ENCODE measurements at places on chromosomes 13 and 19.

- DNase-seq, result no peak
Observed at GRCh38 chr13:96415831-96416385, 326.0 kb downstream of the HS6ST3 start.

- DNase-seq, result no peak
Observed at GRCh38 chr19:13160557-13160956, 10.3 kb downstream of the IER2 start.

GRCh38 chr19:42596391-42597072 lies 1.8 kb upstream of the CEACAM8 start:
- no peak for DNase-seq

GRCh38 chr13:76971215-76971614 lies 20.7 kb upstream of the CLN5 start:
- DNase-seq, result no peak

GRCh38 chr13:37868691-37869505 lies 674 bp downstream of the TRPC4 start:
- no peak for DNase-seq

GRCh38 chr19:884420-885211 lies 8.4 kb downstream of the MED16 start:
- no peak for DNase-seq

- no peak for DNase-seq
Observed at GRCh38 chr19:41546386-41546789, 29.6 kb upstream of the CEACAM21 start.

DNA sequence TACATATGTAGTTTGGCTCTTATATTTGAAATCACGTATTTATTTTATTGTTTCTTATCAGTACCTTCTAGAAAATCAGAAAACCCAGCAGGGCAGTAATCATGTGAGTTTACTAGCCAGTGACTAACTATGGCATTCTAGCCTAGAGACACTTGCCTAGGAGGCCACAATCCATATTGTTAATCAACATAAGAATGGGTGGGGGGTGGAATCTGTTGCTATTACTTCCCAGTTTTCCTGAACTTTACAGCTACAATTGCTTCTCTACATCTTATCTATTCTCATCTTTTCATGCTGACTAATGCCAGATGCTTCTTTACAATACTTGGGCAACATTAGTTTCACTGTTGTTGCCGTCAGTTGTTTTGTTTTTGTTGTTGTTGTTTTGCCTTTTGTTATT lies 18.7 kb upstream of the ATXN8OS start:
- no peak for DNase-seq

GRCh38 chr19:39497996-39498797 lies 550 bp upstream of the DLL3 start:
- peak; percentile 72 for DNase-seq

- peak; percentile 13 for DNase-seq
Observed at GRCh38 chr19:58059003-58059670, at the start of gene ZNF135. TSS of gene ZNF135 (plus strand) at chr19:58059282. CDS start at chr19:58060003, 721 bp downstream.

GRCh38 chr19:12064590-12065538 lies at the start of gene ZNF844:
TSS of gene ZNF844 (plus strand) at chr19:12064731. CDS start at chr19:12064874, 143 bp downstream.
- DNase-seq, result peak; percentile 90

DNA sequence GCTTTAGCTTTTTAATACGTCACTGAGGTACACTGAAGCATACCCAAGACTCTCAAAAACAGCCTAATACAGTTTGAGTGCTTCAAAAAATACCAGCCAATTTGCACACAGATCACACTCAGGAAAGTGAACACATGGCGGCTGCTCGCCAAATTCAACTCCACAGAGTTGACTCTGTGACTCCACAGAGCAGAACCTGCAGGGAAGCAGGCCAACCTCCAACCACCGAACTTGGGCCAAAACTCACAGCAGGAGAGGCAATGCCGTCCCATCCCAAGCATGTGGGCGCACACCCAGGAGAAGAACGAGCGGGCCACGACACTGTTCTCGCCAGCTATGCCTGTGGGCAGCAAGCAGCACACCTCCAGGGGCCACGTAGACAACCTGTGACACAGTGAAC lies 21.1 kb downstream of the ELL start:
- no peak for DNase-seq

GRCh38 chr19:18098891-18099622 lies 1.5 kb downstream of the MAST3 start:
- DNase-seq, result no peak

DNA sequence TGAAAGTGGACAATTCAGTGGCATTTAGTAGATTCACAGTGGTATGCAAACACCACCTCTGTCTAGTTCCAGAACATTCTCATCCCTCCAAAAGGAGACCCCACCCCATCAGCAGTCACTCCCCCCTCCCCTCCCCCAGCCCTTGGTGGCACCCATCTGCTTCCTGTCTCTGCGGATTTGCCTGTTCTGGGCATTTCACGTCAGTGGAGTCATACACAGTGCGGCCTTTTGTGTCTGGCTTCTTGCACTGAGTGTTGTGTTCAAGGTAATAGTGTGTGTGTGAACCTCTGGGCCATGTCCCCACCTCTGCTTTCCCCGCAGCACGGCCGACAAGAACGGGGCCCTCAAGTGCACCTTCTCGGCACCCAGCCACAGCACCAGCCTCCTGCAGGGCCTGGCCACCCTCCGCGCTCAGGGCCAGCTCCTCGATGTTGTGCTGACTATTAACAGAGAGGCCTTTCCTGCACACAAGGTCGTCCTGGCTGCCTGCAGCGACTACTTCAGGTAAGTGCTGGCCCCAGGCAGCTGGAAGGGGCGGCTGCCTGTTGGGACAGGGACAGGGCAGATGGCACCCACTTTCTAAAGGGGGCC lies 19.4 kb upstream of the CRTC1 start:
- peak; percentile 9 for DNase-seq

GRCh38 chr19:7552781-7553180 lies 17.3 kb downstream of the PNPLA6 start:
- no peak for DNase-seq

- DNase-seq, result no peak
Observed at GRCh38 chr19:10712045-10712444, 5.8 kb upstream of the DNM2 start.

GRCh38 chr19:3609779-3610719 lies 3.4 kb upstream of the TBXA2R start:
- DNase-seq, result no peak

- no peak for DNase-seq
Observed at GRCh38 chr19:54573330-54573872, at the start of gene LILRA2. TSS of gene LILRA2 (plus strand) at chr19:54573790. CDS start at chr19:54573879, 89 bp downstream.

GRCh38 chr19:44552324-44552723 lies 22.8 kb upstream of the CEACAM20 start:
- DNase-seq, result no peak

- DNase-seq, result peak; percentile 22
Observed at GRCh38 chr19:8585894-8586750, 8.9 kb upstream of the MYO1F start.

DNA sequence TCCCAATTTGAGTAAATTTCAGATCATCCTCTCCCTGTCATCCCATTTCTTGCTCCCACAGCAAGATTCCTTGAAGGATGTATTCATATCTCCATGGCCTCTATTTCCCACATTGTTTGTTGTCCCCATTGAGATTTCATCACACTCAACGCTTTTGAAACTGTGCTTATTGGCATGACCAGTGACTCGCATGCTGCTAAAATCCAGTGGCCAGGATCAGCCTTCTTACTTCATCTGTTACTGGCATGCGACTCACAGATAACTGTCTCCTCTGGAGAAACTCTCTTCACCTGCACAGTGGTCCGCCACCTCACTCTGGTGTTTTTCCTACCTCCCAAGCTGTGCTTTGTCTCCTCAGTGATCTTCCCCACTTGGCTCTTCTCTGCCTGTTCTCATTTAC lies 95.8 kb downstream of the WASF3 start:
- no peak for DNase-seq

GRCh38 chr19:49343123-49343522 lies 7.9 kb downstream of the CD37 start:
- DNase-seq, result no peak

- no peak for DNase-seq
Observed at GRCh38 chr19:5966215-5966614, 11.7 kb downstream of the RANBP3 start.

DNA sequence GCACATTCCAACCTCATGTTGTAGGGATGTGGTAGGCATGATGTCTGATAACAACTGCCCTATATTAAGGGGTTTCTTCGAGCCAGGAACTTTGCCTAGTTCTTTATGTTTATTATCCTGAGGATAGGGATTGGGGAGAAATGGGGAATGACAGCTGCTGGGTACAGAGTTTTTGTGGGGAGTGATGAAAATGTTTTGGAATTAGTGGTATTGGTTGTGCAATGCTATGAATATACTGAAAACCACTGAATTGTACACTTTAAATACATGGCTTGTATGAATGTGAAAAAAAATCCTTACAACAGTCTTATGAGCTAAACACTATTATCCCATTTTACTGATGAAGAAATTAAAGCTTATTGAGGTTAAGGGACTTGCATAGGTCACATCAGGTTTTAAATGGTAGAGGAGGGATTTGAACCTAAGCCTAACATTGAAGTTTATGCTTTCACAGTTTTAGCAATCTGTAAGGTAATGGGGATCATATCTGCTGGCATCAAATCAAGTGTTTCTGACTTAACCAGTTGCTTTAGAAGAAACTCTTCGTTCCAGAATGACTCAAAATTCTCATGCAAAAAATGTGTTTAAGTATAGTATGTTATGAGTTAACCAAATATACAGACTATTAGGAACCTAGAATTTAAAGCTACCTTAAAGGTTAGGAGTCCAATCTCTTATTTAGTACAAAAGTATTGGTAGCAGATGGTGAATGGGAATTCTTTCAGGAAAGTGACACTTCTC lies 61.4 kb downstream of the ERCC5 start:
- no peak for DNase-seq

GRCh38 chr19:38228005-38228377 lies 4.0 kb upstream of the DPF1 start:
- no peak for DNase-seq

- no peak for DNase-seq
Observed at GRCh38 chr13:46749951-46750350, 47.0 kb downstream of the ESD start.

- no peak for DNase-seq
Observed at GRCh38 chr13:89279374-89279773, 1608.2 kb downstream of the SLITRK5 start.

GRCh38 chr13:59901191-59901590 lies 262.5 kb downstream of the DIAPH3 start:
- DNase-seq, result no peak

DNA sequence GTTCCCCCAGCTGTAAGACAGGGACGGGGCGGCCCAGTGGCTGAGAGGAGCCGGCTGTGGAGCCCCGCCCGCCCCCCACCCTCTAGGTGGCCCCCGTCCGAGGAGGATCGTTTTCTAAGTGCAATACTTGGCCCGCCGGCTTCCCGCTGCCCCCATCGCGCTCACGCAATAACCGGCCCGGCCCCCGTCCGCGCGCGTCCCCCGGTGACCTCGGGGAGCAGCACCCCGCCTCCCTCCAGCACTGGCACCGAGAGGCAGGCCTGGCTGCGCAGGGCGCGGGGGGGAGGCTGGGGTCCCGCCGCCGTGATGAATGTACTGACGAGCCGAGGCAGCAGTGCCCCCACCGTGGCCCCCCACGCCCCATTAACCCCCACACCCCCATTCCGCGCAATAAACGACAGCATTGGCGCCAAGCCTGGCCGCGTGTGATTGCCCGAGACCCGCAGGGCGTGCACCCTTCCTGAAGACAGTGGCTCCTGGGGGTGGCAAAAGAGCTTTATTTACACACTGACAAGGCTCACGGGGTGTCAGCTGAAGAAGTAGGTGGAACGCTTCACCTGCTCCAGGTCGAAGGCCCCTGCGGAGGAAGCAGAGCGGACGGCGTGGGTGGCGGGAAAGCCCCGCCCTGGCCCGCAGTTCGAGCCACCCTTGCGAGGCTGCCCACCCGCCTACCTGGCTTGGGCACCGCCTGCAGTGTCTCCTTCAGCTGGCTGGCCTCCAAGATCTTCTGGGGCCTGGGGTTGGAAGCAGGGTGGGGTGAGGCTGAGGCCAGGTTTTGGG lies 16.4 kb downstream of the POLRMT start:
- no peak for DNase-seq

DNA sequence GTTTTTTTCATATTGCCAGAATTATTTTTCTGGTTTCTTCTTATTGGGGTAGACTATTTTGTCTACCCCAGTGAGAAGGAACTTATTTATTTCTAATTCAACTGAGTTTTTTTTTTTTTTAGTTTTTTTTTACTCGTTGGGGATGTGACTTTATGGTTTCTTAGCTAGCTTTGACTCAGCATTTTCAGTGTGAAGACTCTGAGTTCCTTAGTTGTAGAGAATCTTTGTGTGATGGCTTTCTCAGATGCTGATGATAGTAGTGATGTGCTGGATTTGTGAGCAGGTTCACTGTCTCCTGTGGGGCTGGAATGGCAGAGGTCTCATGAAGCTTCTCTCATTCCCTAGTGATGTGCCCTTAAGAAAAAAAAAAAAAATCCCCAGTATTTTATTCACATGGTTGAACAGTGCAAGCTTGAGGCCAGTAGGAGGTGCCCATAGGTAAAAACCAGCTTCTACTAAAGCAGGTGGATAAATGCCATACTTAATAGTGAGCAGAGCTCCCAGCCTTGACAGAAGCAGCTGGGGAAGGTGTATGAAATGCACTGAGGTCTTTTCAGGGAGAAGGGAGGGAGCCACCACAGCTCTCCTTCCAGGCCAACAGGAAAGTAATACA lies 106.2 kb upstream of the KLF5 start:
- peak; percentile 1 for DNase-seq

GRCh38 chr13:102033386-102033785 lies 368.5 kb downstream of the FGF14 start:
- DNase-seq, result no peak

- DNase-seq, result peak; percentile 19
Observed at GRCh38 chr13:40992678-40993518, 26.2 kb downstream of the ELF1 start.

- DNase-seq, result no peak
Observed at GRCh38 chr19:31261603-31262212, 87.5 kb downstream of the TSHZ3 start.

DNA sequence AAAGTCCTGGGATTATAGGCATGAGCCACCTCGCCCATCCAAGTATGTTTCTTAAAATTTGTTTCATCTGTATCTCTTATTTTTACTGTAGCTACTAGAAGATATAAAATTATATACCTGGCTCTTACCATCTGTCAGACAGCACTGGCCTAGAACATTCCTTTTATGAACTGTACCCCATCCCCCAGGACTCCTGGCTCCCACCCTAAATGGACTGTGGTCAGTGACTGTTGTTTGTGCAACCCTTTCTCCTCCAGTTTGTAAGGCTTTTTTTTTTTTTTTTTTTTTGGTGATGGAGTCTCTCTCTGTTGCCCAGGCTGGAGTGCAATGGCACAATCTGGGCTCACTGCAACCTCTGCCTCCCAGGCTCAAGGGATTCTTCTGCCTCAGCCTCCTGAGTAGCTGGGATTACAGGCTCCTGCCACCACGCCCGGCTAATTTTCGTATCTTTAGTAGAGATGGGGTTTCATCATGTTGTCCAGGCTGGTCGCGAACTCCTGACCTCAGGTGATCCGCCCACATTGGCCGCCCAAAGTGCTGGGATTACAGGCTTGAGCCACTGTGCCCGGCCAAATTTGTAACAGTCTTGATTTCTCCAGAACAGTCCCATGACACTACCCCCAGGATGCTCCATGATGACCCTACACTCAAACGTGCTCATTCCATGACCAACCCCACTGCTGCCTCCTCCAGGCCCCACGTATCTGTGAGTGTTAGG lies 2.5 kb downstream of the NDUFA3 start:
- no peak for DNase-seq
